BJ (cell line): ENCODE measurements at places on chromosomes 3 and 15. TPM values are rescaled to one million over a fixed set of nuclear protein-coding genes. Genes with fewer than 3 reads are reported as not detected.

ALDH1A2 gene
- polyA plus RNA-seq, result 0.29 and 0.50 TPM in 2 replicates

ANAPC13 gene
- polyA plus RNA-seq, result 54.6 and 115 TPM in 2 replicates

ANKRD34C gene
- polyA plus RNA-seq, result not detected in 2 replicates

GRAMD1C gene
- 0.48 and 1.2 TPM in 2 replicates for polyA plus RNA-seq

MYEF2 gene
- 5.5 and 11.8 TPM in 2 replicates for polyA plus RNA-seq

PPP1R14D gene
- not detected in 2 replicates for polyA plus RNA-seq

FAIM gene
- 2.4 and 6.4 TPM in 2 replicates for polyA plus RNA-seq

FAM3D gene
- polyA plus RNA-seq, result not detected in 2 replicates

PTX3 gene
- 60.8 and 120 TPM in 2 replicates for polyA plus RNA-seq

SEMA3G gene
- not detected in 2 replicates for polyA plus RNA-seq

NT5DC2 gene
- 132 and 186 TPM in 2 replicates for polyA plus RNA-seq

DNA sequence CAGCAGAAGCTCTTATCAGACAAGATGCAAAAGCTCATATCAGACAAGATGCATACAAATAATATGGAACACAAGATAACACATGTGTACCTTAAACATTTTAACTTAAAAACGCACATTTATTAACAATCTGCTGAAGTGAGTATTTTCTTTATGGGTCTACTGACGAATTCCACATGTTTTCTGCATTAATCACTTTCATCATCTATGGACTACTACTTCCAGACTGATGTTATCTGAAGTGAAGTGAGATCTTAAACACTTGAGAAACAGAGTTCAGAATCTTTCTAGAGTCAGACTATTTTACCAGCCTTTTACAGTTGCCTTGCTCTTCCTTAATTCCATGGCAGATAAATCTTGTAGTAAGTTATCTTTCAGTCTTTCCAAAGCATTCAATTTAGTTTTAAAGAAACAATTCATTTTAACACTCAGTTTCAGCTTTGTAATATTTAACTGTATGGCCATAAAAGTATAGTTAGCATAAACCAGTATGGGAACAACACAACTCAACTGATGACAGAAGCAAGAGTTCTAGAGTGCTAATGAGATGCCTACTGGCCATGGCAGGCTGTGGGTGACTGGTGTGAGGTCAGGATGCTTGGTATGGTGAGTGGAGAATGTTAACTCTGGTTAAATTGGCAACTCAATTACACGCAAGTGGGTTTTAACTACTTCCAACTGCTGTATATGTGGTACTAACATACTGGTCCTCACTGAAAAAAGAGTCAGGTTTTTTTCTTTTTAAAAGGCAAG is 9.8 kb downstream of the CMTM6 start:
- no peak for DNase-seq

GRCh38 chr3:18405141-18405540 is 20.0 kb downstream of the SATB1 start:
- no peak for DNase-seq

GRCh38 chr3:128452678-128453275 is 13.9 kb downstream of the DNAJB8 start:
- no peak for DNase-seq

- peak; percentile 66 for DNase-seq
Observed at GRCh38 chr3:129428376-129429079, at the start of gene EFCAB12. TSS of gene EFCAB12 (minus strand) at chr3:129428636. CDS start at chr3:129428488, 148 bp downstream.

- no peak for DNase-seq
Observed at GRCh38 chr3:73326396-73326795, 264.9 kb downstream of the EBLN2 start.

GRCh38 chr3:41711651-41712050 is 250.3 kb downstream of the ULK4 start:
- no peak for DNase-seq

- DNase-seq, result no peak
Observed at GRCh38 chr15:88091444-88092016, 165.0 kb downstream of the NTRK3 start.

DNA sequence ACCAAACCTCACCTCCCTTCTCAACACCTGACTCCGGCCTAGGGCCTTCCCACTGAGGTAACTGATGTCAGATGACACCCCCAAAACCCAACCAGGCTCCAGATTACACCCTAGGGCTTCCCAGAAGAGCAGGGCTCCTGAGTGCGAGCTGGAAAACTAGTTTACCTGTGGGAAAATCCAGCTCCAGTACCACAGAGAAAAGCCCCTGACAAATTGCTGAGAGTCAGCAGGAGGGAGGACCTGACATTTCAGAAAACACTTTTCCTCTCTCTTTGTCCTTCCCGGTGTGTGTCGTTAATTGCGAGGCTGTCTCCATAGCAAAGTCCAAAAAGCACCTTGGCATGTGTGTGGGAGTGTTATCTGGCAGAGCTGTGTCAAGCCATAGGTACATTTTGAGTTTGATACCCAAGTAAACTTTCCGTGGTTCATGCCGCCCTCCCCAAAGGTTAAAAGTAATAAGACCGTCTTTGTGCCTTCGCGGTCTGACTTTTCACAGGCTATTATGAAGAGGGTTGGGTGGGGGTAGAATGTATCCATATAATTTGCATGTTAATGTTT is 79.8 kb upstream of the FNDC3B start:
- no peak for DNase-seq

- DNase-seq, result no peak
Observed at GRCh38 chr15:45435124-45435903, 57.0 kb upstream of the GATM start.

GRCh38 chr15:57671636-57672035 is 34.9 kb upstream of the POLR2M start:
- DNase-seq, result no peak

GRCh38 chr15:101554115-101554915 is 64.8 kb upstream of the PCSK6 start:
- no peak for DNase-seq

- DNase-seq, result no peak
Observed at GRCh38 chr15:33467146-33467815, 156.5 kb downstream of the RYR3 start.

GRCh38 chr15:90924375-90924774 is 8.0 kb downstream of the HDDC3 start:
- DNase-seq, result no peak

DNA sequence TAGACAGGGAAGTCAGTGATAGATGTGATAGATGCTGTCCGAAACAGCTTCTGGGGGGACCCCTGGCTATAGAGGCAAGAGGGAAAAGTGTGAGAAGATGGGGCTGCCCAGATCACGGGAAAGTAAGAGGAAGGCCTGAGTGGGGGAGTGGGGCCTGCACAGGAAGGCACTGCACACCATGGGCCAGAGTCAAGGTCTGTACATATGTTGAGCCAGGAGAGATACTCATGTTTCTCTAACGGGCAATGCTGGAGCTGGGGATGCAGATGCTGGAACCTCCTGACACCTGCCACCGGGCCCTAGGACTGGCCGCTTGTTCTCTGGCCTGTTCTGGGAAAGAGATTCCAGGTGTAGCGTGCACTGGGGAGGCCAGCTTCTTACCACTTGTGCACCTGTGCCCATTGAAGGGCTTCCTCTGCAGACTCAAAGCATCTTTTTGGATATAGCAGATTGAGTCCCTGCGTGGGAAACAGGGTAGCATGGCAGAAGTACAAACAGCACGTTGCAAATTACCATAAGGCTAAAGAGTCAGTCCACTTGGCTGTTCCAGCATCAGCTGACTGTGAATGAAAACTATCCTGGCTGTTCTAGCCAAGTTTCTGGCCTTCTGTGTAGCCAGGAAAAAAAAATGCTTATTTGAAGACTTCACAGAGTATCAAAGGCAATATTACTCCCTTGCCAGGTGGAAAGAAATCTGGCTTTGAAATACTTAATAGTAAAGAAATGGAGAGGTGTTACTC is 77.1 kb upstream of the GSK3B start:
- no peak for DNase-seq

DNA sequence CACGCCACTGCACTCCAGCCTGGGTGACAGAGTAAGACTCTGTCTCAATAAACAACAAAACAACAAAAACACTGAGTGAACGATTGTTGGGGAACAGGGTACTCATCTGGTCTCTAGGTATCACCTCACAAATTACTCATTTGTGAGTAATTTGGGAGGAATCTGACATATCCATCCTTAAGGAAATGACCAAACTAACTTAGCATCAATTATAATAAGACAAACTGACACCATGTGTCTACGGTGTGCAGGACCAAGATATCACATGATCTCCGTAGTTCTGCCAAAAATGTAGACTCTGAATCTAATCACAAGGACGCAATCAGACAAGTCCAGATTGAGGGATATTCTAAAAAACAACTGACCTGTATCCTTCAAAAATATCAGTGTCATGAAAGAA is 12.0 kb upstream of the DAPK2 start:
- no peak for DNase-seq

DNA sequence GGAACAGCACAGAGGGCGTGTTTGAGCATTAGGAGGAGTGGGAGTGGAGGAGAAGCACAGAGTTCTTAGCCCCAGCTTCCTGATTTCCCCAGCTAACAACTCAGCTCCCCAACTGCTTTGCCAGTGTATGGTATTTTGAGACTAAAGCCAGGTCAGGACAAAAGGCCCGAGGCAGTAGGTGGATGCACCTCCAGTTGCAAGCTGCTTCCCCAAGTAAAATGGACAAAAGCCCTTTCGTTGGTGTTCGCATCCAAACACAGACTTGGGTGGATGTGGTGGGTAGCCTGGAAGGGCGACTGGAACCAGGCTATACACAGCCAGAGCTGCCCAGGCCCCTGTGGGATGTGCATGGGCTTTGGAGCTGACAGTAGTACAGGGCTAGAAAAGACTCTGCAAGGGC is 12.3 kb upstream of the EHD4 start:
- DNase-seq, result no peak

GRCh38 chr3:73086071-73086494 is 24.6 kb downstream of the EBLN2 start:
- DNase-seq, result no peak

DNA sequence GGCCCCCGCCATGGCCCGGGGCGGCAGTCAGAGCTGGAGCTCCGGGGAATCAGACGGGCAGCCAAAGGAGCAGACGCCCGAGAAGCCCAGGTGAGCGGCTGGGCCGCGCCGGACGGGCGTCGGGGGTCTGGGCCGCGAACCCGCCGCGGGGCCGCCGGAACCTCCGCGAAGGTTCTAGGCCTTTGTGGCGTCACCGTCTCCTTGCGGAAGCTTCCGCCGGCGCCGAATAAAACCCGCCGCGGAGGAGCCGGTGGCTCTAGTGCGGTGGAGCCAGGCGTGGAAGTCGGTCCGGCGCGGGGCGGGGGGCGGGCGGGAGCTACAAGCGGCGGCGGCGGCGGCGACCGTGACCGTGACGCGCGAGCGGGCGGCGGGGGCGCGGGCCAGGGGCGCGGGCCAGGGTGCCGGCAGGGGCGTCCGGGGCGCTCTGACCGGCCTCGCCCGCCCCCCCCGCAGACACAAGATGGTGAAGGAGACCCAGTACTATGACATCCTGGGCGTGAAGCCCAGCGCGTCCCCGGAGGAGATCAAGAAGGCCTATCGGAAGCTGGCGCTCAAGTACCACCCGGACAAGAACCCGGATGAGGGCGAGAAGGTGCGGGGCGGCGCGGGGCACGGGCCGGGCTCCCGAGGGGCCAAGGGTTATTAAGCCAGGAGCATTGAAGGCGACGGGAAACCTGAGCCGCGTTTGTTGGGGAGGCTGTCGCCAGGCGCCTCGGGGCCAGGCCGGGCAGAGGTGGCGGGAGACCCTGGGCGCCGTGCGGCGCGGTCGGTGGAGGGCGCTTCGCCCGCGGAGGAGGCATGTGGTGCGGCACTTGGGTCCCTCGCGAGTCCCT is at the start of gene DNAJA4:
Gene DNAJA4 (plus strand): TSS at position 259 of the 833 bp plus-strand sequence. CDS start 202 bp downstream, at position 461.
- no peak for DNase-seq

DNA sequence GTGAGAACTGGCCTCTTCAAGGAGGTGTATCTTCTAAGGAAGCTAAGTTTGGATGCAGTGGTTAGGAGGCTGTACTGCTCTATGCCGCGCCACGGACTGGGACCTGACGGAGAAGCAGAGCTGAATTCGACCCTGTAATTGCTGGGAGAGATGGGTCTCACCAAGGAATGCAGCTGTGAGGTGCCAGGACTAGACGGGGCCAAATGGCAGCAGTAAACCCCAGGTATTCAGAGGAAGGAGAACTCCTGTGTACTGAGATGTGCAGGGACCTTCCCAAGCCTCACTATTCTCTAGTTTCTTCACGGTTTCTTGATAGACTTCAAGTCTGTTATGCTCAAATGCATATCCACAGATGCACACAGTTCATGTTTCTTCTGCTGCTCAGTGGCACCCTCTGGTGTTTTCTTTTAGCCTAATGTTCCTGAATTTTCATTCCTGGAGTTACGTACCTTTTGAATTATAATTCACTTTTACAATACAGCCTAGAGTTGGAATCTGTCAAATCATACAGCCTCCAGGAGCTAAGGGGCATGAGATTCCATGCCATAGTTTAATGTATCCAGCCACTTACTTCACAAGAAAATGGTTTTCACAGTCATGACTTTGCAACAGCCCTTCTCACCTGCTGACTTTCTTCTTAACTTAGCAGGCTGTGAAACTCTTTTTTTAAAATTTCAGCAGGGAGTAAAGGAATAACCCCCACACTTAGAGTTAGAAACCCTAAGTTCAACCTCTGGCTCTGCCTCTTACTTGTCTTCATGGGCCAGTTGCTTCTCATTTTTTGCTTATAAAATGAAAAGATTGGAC is 61.8 kb downstream of the GLDN start:
- DNase-seq, result no peak

DNA sequence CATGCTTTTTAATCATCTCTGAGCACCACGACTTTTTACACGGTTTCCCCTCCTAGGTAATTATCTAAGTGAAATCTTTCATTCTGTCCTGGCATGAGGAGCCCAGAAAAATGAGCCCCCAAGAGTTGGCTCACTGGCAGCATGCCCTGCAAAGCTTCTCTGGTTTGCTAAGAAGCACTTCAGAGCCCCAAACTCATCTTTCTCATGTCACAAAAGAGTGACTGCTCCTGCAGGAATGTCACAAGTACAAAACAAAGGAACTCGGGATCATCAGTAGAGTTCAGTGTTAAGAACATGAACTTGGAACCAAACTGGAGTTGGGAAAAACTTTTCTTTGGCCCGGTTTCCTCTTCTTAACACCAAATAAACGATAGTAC is 123.9 kb downstream of the FOXB1 start:
- no peak for DNase-seq

DNA sequence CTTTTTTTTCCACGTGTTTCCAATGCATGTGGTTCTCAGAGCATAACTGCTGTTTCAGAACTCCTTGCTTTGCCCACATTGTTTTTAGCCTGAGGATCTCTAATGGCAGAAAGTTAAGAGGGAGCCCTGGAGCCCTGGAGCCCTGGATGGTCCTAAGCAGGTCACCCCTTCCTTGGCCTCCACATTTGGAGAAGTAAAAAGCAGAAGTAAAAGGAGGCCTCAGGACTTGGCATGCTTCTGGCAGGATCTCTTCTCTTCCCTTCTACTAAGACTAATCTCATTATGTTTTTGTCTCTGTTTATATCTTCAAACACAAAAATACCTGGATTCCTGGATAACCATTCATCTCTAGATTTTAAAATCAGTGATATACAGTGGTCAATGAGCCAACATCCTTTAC is 50.1 kb downstream of the P2RY1 start:
- no peak for DNase-seq
